Dermis blood vessel endothelial cell (primary cell): ENCODE measurements at places on chromosomes 7 and 10. TPM values are rescaled to one million over a fixed set of nuclear protein-coding genes. Genes with fewer than 3 reads are reported as not detected.

NOS3 gene
- total RNA-seq, result 33.4 and 103 TPM in 2 replicates

HTR5A gene
- not detected in 2 replicates for total RNA-seq

KCNH2 gene
- total RNA-seq, result under 0.01 TPM in 1 of 2 replicates, not detected in the other

LIPK gene
- total RNA-seq, result not detected in 2 replicates

DOCK4 gene
- total RNA-seq, result 155 and 162 TPM in 2 replicates

SEMA3D gene
- total RNA-seq, result 3.0 and 20.4 TPM in 2 replicates

LRRC18 gene
- total RNA-seq, result not detected in 2 replicates

IFIT5 gene
- 12.4 and 20.3 TPM in 2 replicates for total RNA-seq

MUC3A gene
- total RNA-seq, result 0.19 TPM in 1 of 2 replicates, not detected in the other

STAG3 gene
- total RNA-seq, result 0.17 and 0.23 TPM in 2 replicates

OGDH gene
- total RNA-seq, result 57.0 and 102 TPM in 2 replicates

HOXA9 gene
- 9.0 and 11.8 TPM in 2 replicates for total RNA-seq

ETV1 gene
- total RNA-seq, result 5.6 and 10.4 TPM in 2 replicates

SLC39A12 gene
- total RNA-seq, result under 0.01 TPM in 1 of 2 replicates, not detected in the other

GRID2IP gene
- 0.05 TPM in 1 of 2 replicates, not detected in the other for total RNA-seq

NRCAM gene
- total RNA-seq, result 9.2 and 16.0 TPM in 2 replicates

ABCB1 gene
- total RNA-seq, result 4.6 and 16.2 TPM in 2 replicates

SPDYE1 gene
- total RNA-seq, result not detected in 2 replicates

CALCR gene
- not detected in 2 replicates for total RNA-seq

SCIN gene
- 0.17 and 2.6 TPM in 2 replicates for total RNA-seq

ICA1 gene
- total RNA-seq, result 41.1 and 55.8 TPM in 2 replicates

NFKB2 gene
- 33.0 and 35.7 TPM in 2 replicates for total RNA-seq

ITPRIP gene
- 29.3 and 39.9 TPM in 2 replicates for total RNA-seq

CALHM2 gene
- total RNA-seq, result 18.4 and 27.9 TPM in 2 replicates

HOXA5 gene
- total RNA-seq, result 5.6 and 6.1 TPM in 2 replicates

FAM25G gene
- total RNA-seq, result not detected in 2 replicates

NPC1L1 gene
- not detected in 2 replicates for total RNA-seq

CAMK2G gene
- 27.9 and 35.1 TPM in 2 replicates for total RNA-seq

UCN3 gene
- total RNA-seq, result not detected in 2 replicates

FAM237B gene
- not detected in 2 replicates for total RNA-seq

CPN1 gene
- not detected in 2 replicates for total RNA-seq

CDC14C gene
- not detected in 2 replicates for total RNA-seq

KLF14 gene
- total RNA-seq, result under 0.01 TPM in 1 of 2 replicates, not detected in the other

CYP3A4 gene
- not detected in 2 replicates for total RNA-seq

CNNM1 gene
- not detected in 2 replicates for total RNA-seq

IKZF1 gene
- total RNA-seq, result 0.17 TPM in 1 of 2 replicates, not detected in the other

FAS gene
- 16.5 and 19.2 TPM in 2 replicates for total RNA-seq

SMNDC1 gene
- total RNA-seq, result 11.9 and 14.4 TPM in 2 replicates

FRMPD2 gene
- under 0.01 and 0.28 TPM in 2 replicates for total RNA-seq

ADRB1 gene
- total RNA-seq, result 19.0 and 22.0 TPM in 2 replicates

AMPH gene
- not detected in 2 replicates for total RNA-seq

GRID1 gene
- not detected in 2 replicates for total RNA-seq

ASIC3 gene
- 0.42 TPM in 1 of 2 replicates, not detected in the other for total RNA-seq

AKR1C8 gene
- 1.5 TPM in 1 of 2 replicates, not detected in the other for total RNA-seq

ZNF117 gene
- 4.8 TPM in 2 replicates for total RNA-seq

SEMA4G gene
- total RNA-seq, result 1.9 and 2.6 TPM in 2 replicates

TDRD1 gene
- total RNA-seq, result under 0.01 TPM in 2 replicates

ASAH2B gene
- 1.4 and 2.2 TPM in 2 replicates for total RNA-seq

DYNC1I1 gene
- total RNA-seq, result 12.0 and 15.1 TPM in 2 replicates

SFR1 gene
- 7.0 and 10.0 TPM in 2 replicates for total RNA-seq

GPR26 gene
- not detected in 2 replicates for total RNA-seq

PRKAR2B gene
- total RNA-seq, result 38.5 and 57.2 TPM in 2 replicates

CCDC3 gene
- 0.28 and 1.4 TPM in 2 replicates for total RNA-seq

GDF2 gene
- not detected in 2 replicates for total RNA-seq

TUBB8 gene
- 0.09 TPM in 1 of 2 replicates, not detected in the other for total RNA-seq

ATAD1 gene
- total RNA-seq, result 34.9 and 38.3 TPM in 2 replicates

SPDYE6 gene
- not detected in 2 replicates for total RNA-seq

RBP4 gene
- total RNA-seq, result not detected in 2 replicates

ERVW-1 gene
- total RNA-seq, result not detected in 2 replicates
